ENCODE measurements at places on chromosomes 12 and 14.

GRCh38 chr12:33724867-33725266, 285.2 kb upstream of the SYT10 start:
- no peak for DNase-seq

DNA sequence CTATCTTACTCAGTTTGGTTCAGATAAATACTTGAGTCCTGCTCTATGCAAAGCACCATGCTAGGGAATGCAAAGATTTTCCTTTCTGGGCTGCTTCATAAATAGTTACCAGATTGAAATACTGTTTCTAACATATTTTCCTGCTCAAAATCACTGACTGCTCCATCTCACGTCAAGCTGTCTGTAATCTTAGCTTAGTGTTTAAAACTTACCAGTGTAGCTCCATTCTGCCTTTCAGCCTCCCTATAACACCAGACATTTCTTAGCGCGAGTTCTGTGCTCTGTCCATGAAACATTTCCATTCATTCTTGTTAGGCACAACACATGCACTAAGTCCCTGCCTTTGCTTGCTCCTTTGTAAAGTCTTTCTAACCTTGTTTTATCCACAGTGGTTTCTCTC, 129.4 kb downstream of the NPAS3 start:
- DNase-seq: no peak

GRCh38 chr12:104734541-104735095, 223.5 kb downstream of the SLC41A2 start:
- no peak for DNase-seq

DNA sequence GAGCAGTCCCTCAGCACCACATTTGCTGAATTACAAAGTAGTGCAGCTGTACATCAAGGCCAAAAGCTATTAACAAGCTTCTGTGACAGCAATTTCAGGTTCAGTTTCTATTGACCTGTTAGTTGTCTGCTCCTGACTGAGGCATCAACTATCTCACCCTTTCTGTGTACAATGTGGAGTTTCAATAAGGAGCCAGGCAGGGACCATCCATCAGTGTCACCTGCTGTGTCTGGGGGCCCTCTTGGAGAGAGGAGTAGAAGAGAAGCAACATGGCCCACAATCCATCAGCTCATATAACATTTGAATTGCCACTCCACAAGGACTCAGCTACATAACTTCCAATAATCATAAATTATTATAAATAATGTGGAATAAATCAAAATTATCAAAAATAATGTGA, 72.3 kb upstream of the CCDC196 start:
- no peak for DNase-seq
